Stimulated activated CD4-positive, alpha-beta T cell treated with anti-CD3 and anti-CD28 coated beads, Interleukin-4, amount 100 ng/mL, for 4 hours (primary cell): ENCODE measurements at places on chromosomes 2 and 18.

DNA sequence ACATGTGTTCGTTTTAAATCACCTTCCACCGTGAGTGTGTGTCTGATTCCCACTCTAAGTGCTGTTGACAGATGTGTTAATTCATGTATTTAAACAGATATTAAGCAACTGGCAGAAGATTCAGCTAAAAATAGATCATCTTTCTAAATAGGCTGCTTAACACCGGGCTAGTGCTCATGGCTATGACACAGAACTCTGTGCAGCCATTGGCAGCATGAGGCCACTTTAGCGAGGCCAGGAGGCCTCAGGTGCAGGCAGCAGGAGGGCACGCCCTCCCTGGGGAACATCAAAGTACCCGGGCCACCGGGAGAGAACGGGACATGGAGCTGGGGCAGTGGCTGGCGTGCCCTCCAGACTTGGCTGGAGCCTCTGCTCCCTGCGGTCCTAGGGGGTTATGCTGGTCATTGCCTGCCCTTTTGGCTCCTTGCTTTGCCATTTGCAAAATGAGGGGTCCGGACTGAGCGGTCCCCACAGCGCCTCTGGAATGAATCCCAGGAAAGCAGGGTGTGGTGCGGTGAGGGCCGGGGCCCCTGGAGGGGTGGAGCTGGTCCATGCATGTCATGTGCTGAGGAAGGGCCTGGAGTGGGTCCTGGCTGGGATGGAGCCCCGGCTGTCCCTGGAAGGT is 62.8 kb upstream of the HDAC4 start:
- DNase-seq = no peak

GRCh38 chr2:40716879-40717278 is 265.0 kb upstream of the SLC8A1 start:
- no peak for DNase-seq

DNA sequence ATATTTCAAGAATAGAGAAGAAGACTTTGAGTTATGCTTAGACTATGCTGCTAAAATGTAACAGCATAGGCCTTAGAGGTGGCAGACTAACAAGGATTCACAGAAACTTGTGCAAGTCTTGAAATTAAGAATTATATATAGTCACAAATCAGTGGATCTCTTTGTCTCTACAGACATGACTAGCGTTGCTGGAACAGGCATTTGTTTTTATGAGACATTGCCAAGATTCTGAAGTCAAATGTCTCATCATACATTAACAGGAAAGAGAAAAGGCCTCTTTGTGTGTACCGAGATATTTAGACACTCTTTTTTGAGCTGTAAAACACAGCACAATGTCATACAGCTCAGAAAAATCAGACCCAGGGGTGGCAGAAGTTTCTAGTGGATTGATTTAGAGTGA is 207.1 kb downstream of the TMX3 start:
- DNase-seq = no peak

DNA sequence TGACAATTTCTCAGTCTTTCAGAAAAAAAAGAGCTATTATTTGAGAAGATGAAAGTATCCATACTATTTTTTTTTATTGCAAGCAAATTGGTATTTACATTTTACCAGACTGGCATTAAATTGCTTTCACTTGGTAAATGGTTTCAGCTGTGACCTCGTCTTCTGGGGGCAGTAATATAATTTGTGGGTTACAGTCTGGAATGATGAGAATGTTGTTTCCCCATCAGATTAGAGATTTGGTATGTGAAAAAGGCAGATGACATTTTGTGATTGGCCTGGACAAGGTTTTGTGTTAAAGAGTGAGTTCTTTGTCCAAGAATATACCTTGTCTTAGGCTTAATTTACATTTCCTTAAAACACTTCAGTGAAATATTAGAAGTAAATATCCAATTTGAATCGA is 390.1 kb upstream of the ST6GAL2 start:
- DNase-seq = no peak

GRCh38 chr2:234111523-234111922 is 61.0 kb downstream of the SPP2 start:
- no peak for DNase-seq

DNA sequence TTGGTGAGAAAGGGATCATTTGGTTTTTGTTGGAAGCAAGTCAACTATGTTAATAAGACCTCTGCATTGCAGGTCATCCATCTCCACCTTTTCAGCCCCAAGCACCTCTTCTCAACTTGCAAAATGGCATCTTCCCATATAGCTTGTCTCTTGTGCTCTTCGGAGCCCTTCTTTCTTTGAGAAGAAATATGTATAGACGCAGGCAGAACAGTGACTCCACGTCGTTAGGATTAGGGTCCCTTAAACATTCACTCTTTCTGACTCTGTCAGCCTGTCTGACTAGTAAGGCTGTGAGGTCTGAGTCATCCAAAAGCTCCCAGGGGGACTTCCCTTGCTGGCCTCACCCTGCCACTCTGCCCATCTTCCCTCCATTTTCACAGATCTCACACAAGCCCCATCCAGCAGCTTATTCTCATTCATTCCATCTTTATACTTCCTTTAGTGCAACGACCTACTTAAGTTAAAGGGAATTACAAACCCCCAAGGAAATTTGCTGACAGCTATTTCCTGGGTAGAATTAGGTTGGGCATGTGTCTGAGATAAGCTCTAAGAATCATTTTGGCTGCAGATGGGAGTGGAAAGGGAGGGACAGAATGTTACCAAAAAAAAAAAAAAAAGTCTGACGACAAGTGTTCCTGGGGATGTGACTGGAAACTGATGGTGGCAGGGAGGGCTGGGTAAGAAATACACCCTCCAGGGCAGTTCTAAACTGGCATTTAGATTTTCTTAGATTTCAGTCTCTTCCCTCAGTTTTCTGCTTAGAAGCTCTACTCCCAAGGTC is 37.7 kb upstream of the MEX3C start:
- DNase-seq = peak; percentile 17

DNA sequence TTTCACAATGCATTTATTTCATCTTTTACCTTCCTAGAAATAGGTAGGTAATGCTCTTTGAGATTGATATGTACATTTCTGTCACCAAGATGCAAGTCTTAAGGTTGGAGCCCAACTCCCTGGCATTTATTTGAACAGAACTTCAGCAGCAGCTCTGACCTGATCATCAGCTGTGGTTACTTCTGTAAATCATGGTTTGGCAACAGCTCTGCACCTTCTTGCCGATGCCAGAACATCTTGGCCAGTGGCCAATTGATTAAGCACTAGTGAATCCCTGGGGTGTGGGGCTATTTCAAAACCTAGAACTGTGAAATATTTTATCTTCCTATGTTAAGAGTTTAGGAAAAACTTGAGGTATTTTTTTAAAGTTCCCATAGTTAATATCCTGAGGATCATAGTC is 124.8 kb upstream of the NYAP2 start:
- no peak for DNase-seq

DNA sequence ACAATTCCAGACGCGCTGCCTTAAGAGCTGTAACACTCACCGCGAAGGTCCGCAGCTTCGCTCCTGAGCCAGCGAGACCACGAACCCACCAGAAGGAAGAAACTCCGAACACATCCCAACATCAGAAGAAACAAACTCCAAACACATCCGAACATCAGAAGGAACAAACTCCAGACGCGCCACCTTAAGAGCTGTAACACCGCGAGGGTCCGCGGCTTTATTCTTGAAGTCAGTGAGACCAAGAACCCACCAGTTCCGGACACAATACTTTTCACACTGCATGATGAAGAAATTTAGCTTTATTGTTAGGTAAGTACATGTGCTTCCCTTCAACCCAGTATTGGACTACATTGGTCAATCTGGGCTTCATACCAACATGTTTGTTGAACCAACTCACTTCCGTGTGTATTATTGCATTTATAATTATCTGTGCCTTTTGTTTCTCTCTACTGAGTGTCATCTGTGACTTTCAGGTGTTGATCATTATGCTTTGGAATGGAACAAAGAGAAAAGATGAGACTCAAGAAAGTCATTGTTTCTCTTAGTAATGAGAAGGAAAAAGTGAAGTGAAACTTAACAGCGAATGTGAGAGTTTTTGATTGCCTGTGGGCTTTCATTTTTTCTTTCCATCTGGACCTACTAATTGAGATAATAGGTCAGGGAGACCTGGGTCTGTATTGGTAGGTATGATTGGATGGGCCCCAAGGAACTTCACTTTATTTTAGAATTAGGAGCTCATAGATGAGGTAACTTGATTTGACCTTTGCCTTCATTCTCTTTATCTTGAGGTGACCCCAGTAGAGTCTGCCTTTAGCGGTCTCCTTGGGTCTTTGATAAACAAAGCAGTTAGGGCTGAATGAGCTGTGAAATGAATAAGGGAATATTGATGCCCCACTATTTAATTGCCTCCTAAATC is 76.1 kb upstream of the CAVIN2 start:
- DNase-seq = no peak

- no peak for DNase-seq
Measured at GRCh38 chr2:7847321-7847720, 834.5 kb upstream of the ID2 start.

GRCh38 chr18:3454365-3455089 is 4.6 kb downstream of the TGIF1 start:
- DNase-seq = peak; percentile 10

DNA sequence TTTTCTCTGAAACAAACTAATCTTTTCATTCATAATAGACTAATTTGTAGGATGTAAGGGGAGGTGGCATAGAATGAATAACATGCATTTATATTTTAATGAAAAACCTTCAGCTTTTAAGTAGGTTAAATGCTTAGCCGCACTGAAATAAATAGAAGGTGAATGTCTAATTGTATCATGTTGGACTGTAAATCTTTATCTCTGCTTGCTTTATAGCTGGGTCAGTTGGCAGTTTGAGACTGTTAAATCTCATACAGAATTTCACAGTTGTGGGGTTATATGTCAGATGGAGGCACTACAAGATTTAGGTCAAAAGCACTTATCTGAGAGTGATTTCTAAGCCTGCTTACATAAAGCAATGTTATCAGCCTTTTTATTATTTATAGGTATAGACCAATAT is 174.7 kb upstream of the SIX3 start:
- no peak for DNase-seq

GRCh38 chr2:48264627-48265026 is 265.3 kb upstream of the STON1 start:
- DNase-seq = no peak

GRCh38 chr2:167607211-167607610 is 640.2 kb downstream of the STK39 start:
- no peak for DNase-seq

- DNase-seq = no peak
Measured at GRCh38 chr2:239146741-239147181, 254.1 kb downstream of the HDAC4 start.

DNA sequence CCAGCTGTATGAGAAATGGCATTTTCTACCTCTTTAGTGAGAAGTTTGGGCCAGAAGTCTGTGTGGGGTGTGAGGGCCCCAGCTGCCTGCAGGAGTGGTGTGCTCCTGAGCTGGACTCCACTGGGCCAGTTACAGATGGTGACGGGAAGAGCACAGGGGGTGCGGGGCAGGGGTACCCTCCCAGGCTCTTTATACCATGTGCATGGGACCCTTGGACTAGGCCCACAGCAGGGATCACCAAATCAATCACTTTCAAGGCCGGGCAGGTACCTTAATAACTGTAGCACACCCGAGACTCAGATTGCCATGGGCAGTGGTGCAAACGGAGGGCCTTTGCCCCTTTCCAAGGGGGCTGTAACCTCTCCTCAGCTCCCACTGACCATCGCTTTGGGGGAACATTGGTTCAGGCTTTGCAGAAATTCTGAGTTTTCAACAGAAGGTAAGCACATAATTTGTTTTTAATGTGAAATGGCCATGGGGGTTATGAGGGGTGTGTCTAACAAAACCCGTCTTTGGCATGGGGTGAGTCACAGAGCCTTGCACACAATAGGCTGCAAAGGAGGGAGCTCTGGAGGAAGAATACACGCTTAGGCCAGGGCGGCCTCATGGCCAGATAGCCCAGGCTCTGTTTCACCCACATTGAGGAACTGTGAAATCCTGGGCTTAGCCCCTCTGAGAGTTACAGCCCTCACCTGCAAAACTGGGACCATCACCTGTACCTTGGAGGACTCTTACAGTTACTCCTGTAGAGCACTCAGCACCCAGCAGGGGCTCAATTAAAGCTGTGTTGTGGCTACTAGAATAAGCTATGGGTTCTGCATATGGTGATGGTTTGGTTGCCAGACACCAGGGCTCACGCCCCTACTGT is 141.0 kb upstream of the BCL2L11 start:
- no peak for DNase-seq

GRCh38 chr2:200689115-200689514 is 103.3 kb downstream of the AOX1 start:
- no peak for DNase-seq

- DNase-seq = no peak
Measured at GRCh38 chr18:61900504-61901281, 7.9 kb upstream of the RNF152 start.

GRCh38 chr2:219521066-219521880 is 7.0 kb downstream of the ASIC4 start:
- no peak for DNase-seq

GRCh38 chr18:6543330-6543908 is 128.7 kb upstream of the L3MBTL4 start:
- DNase-seq = no peak

- no peak for DNase-seq
Measured at GRCh38 chr2:223598994-223599639, 3.0 kb downstream of the SCG2 start.

- DNase-seq = peak; percentile 70
Measured at GRCh38 chr2:61793389-61793836, 60.4 kb downstream of the FAM161A start.

GRCh38 chr2:235868224-235868623 is 300.0 kb downstream of the GBX2 start:
- DNase-seq = no peak

GRCh38 chr2:160335441-160335840 is 135.4 kb upstream of the ITGB6 start:
- DNase-seq = no peak

DNA sequence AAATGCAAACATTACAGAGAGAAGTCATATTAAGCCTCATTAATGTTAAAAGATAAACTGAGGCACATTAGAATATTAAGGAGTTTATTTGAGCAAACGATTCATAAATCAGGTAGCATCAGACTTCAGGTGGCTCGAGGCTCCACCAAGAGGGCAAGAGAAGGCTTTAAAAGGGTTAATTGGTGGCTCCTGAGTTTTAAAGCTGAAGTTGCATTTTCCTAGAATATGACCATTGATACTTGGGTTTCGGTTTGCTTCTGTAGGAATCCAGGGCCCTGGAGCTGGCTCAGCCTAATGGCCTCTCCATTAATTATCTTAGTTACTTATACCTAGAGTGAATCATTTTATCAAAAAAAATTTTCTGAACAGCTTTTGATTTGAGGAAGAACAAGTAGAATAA is 123.7 kb upstream of the NABP1 start:
- no peak for DNase-seq

DNA sequence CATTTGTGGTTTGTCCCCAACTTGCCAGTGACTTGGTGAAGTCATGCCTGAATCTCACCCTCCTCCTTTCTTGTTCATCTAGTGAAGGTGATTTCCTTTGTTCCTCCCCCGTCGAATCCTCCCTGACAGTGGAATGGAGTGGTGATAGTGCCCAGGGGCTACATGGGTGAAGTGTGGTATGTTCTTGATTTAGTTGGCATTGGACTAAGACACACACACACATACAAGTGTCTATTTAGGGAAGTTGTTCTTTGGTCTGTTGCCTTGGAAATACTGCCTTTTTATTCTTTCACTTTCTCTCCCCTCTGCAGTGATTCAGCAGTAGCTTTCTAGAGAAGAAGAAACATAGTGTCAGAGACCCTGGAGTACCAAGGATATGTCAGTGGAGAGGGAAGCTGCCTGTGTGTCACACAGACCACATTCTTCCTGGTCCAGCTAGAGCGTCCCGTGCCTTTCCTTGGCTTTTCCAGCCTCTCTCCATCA is 10.9 kb downstream of the INPP4A start:
- DNase-seq = no peak
